Right lung (tissue), 10 donors: ENCODE measurements at places on chromosomes 13 and 19. TPM values are rescaled to one million over a fixed set of nuclear protein-coding genes. Genes with fewer than 3 reads are reported as not detected.

The ZNF558 gene
- polyA plus RNA-seq, result 51.1 TPM

GRCh38 chr19:33507021-33507956, 14.3 kb downstream of the PEPD start:
- DNase-seq, result no peak

GRCh38 chr13:31274390-31274789, 74.6 kb downstream of the B3GLCT start:
- no peak for DNase-seq

DNA sequence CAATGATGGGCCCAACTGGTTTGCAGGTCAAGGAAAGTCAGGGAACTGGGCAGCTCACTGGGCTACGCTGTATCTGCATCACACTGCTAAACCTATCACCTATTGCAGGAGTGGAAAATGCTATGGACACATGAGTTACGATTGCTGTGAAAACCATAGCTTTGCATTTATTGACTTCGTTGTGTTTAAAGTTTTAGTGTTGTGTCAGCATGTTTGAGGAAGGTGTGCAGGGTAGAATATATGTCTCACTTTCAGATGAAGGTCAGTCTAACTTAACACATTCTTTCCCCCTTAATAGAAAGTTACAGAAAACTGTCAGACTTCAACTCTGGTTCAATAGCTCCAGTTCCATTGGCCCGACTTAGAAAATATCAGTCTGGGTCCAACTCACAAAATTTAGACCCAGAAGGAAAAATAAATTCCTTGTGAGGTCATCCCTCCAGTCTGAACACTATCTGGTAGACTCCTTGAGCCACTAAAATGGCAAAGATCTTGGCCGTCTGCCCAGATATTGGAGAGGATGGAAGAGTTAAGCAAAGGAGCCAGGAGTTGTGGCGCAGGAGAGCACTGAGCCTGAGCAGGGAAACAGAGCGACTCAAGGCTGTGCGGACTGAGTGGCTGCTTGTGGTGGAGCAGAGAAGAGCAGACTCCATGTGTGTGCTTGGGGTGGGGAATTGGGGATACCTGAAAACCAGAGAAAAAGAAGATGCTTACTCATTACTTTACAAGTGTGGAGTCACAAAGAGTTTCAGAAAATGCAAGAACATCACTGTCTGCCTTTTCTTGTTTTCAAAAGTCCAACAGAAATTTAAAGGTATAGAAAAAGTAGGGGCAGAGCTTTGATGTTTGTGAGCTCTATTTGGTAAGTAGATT, 518.5 kb downstream of the FGF9 start:
- no peak for DNase-seq

- DNase-seq, result no peak
Measured at GRCh38 chr13:110866491-110867170, 48.2 kb downstream of the ANKRD10 start.

The HCST gene
- polyA plus RNA-seq, result 6.5 TPM

DNA sequence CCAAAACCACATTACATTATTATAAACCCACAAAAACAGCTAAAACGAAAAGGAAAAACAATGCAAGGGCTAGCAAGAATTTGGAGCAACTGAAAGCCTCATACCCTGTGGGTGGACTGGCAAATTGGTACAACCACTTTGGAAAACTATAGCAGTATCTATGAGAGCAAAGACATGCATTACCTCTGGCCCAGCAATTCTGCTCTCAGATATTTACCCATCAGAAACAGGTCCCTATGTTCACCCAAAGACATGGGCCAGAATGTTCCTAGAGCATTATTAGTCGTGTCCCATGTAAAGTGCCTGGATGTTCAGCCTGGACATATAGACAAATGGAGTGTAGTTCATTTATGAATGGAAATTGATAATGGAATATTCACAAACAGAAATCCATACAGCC, 27.9 kb downstream of the POP4 start:
- DNase-seq, result no peak

DNA sequence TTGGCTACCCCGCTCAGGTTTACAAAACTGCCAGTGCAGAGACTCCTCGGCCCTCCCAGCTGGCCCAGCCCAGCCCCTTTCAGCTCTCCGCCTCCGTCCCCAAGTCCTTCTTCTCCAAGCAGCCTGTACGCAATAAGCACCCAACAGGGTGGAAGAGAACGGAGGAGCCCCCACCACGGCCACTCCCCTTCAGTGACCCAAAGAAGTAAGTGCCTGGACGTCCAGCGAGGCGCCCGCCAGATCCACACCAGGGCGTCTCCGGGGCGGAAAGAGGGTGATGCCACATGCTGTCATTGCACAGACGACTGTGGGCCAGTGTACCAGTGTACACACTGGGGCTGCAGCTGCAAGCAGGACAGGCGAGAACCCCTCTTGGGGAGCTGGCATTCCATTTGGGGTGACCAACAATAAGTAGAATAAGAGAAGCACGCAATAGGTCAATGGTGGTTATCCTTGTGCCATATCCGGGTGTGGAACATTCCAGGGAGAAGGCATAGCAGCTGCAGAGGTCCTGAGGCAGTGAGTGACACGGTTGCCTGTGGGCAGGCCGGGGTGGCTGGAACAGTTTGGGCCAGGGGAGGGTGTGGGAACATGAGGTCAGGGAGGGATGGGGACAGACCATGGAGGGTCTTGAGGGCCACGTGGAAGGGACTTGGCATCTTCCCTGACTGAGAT, 41.3 kb downstream of the DPF1 start:
- no peak for DNase-seq

The IGFL1 gene
- polyA plus RNA-seq, result not detected

The NKPD1 gene
- polyA plus RNA-seq, result 0.18 TPM

- DNase-seq, result no peak
Measured at GRCh38 chr13:51240958-51241357, 18.8 kb downstream of the FAM124A start.

DNA sequence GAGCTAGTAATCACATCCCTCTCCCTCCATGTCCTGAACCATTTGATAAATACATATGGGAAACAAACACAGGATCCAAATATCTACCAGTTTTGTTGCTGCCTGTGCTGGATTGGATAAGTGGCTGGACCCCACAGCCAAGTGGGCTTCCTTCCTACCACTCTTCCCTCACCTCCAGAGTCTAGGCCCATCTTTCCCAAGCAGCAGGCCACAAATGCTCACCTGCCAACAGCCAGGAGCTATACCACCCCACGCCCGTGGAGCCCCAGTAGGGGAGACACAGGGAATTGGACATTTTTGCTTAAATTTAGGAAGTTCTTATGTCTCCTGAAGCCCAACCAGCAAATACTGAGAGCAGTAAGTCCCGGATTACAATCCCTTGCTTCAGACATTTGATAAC, 55.8 kb downstream of the HSPH1 start:
- no peak for DNase-seq

GRCh38 chr13:74389056-74389455, 254.9 kb upstream of the KLF12 start:
- DNase-seq, result no peak

DNA sequence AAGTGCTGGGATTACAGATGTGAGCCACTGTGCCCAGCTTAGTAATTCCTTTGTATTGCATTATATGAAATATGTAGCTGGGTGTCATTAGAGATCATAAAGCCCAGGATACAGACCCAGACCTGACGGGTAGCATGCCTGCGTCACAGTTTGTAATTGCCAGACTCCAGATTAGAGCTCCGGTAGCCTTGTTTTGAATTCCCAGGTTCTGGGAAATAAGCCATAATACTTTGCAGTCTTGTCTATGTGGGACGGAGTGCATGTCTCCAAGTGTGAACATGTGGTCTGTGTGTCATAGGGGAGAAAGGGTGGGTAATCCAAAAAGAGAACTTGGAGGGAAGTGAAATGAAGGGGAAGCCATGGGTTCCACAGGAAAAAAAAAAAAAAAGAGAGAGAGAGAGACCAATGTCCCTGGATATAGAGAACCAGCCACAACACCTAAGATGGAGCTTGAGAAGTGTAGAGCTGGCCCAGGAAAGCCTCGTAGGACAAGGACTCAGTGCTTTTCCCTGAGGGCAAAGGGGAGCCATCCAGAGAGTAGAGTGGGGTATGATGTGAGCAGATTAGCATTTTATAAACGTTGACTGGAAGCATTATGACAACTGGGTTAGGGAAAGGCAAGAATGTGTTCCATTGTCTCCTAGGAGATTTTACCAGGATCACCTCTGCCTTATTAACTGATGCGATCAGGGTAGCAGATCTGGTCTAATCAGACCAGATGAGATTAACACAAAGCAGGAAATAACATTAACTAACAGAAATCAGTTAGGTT, 2.6 kb downstream of the ZSCAN4 start:
- no peak for DNase-seq

The KLF2 gene
- polyA plus RNA-seq, result 15.3 TPM

DNA sequence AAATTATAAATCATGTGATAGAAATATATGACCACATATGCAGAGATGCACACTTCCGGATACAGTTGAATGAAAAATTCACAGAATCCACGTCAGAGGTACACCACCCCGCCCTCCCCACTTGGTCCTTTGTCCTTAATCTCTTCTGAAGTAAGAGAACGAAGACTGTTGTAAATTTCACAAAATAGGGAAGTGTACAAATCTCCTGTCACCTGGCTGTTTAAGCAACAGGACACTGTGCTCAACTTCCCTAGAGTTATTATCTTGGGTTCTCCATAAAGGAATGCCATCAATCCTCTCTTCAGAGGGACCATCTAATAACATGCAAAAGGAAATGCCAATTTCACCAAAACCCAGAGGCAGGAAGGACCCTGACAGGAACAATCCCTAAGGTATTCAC, 10.5 kb upstream of the CEACAM6 start:
- DNase-seq, result no peak

- DNase-seq, result no peak
Measured at GRCh38 chr13:31807090-31807541, 67.8 kb downstream of the RXFP2 start.

DNA sequence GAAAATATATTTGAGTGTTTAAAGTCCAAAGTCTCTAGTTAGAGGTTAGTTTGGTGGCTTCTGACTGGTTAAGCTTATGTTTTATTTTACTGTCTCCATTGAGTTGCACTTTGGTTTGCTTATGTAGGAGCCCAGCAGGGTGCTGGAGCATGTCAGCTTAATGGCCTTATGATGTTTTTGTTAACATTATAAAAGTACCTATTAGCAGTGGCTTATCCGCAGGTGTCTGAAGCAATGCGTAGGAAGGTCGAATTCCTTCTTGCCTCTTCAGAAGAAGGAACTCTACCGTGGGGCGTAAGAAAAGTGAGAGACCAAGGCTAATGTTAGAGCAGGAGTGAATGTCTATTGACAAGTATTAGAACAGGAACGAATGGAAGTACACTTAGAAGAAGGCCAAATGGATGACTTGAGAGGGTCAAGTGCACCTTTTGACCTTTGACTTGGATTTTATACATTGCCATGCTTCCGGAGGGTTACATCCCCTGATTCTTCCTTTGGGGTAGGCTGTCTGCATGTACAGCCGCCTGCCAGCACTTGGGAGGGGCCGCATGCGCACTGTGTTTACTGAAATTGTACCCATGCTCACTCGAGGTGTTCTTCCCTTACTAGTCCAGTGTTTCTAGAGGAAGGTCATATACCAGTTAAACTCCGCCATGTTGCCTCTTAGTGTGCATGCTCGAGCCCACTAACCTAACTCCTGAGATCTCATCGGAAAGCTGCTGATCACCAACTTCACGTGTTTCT, 793.9 kb upstream of the PCDH9 start:
- no peak for DNase-seq

DNA sequence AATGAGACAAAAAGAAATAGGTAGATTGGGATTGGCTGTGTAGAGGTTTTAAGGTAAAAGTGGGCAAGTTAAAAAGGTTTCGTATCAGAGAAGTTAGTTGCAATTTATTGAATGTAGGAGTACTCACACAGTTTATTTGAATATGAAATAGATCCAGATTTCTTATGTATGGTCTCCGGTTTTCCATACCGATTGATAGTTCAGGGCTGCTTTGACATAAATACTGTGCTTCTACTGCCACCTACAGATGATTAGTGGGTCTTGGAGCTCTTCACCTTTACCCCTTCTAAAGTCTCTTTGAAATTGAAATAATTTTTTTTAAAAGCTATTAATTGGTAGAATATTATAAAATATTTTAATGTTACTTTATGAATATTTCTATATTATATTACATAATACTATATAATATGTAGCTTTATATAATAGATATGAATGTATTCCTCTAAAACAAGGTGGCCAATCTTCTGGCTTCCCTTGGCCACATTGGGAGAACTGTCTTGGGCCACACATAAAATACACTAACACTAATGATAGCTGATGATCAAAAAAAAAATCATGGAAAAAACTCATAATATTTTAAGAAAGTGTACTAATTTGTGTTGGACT, 7.7 kb upstream of the GPR18 start:
- DNase-seq, result no peak

- DNase-seq, result no peak
Measured at GRCh38 chr13:109336730-109337129, 449.7 kb downstream of the IRS2 start.

The ZNF610 gene
- polyA plus RNA-seq, result 7.5 TPM

The MBD3L2 gene
- polyA plus RNA-seq, result not detected

The ELSPBP1 gene
- not detected for polyA plus RNA-seq

- no peak for DNase-seq
Measured at GRCh38 chr13:25864116-25864515, 187.7 kb downstream of the SHISA2 start.

DNA sequence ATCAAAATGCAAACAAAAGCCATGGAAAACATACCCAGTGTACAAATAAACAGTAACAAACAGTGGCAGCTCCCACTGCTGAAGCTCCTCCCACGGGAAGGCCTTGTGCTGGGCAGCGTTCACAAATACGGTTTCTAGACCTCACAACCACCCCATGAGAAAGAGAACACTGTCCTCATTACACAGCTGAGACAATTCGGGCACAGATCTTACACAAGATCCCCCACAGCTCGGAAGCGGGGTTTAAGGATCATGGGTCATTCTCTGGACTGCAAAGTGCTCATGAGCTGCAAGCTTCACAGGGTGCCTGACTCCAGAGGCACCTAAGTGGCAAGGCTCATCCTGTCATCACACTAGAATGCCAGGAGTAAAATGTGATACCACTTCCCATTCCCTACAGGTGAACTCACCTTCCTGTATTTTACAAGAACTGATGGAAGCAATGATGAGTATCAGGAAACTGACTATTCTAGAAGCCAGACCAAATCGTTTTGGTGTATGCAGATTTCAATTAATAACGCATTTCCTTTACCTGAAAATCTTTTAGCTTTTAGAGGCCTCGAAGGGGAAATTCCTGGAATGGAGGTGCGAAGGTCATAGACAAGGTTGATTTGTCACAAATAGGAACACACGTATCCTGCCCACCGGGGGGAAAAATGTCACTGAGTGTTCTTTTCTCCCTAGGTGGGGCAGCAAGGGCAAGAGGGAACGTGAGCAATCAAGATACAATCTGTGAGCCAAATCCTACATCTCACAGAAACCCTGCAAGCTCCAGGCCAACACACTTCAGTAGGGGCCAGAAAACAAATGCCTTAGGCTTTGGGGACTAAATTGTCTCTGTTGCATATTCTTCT, 41.2 kb downstream of the STK24 start:
- no peak for DNase-seq
